ENCODE measurements at places on chromosomes 1 and 21. TPM values are rescaled to one million over a fixed set of nuclear protein-coding genes. Genes with fewer than 3 reads are reported as not detected.

NBPF10 gene
- 0.57 TPM for polyA plus RNA-seq

DNA sequence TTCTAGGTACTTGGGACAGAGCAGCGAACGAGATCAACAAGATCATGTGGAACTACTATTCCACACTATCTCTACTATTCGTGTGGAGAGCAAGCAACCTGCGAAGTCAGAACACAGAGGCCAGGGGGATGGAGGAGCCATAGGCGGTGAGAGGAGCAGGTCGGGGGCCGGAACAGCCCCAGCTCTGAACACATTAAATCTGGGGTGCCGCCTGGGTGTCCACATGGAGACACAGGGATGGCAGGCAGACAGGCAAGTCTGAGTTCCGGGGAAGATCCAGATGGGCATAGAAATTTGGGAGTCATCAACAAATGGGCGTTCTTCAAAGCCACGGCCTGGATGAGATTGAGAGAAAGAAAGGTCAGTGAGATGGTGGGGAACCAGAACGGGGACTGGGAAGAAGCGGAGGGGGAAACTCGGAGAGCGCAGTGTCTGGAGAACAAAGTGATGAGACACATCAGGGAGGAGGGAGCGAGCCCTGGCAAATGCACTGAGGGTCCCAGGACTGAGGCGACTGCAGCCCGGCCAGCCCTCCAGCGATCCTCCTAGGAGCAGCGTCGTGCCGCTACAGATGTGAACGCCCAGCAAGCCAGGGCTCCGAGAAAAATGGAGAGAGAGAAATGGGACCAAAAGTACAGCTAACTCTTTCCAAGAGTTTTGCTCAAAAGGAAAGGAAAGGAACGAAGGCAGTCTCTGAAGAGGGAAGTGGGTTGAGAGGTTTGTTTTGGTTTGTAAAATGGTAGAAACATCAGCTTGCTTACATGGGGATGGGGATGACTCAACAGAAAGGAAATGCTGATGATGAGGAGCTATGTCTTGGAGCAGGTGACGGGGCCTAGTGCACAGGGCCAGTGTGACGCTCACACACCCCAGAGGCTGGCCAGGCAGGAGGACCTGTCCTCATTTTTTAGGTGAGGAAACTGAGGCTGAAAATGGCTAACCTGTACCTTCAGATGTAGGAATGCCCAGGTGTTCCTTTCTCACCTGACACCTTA, 84.5 kb downstream of the GLIS1 start:
- DNase-seq = no peak

SAMSN1 gene
- 2.5 TPM for polyA plus RNA-seq

DNA sequence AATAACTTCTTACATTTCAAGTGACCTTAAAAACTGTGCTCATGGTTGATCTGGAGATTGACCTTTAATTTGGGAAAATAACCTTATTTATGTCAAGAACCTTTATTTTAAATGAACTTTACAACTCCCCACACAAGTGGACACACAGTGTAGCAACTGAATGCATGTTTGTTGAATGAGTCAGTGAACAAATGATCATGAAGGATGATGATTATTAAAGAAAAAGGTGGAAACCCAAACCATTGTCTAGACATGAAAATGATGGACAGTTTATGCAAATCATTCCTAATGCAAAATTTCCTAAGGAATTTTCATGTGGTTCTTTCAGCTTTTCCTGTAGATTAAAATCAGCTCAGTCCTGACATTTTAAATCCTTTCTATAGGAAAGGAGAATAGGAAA, 439.8 kb upstream of the RUNX1 start:
- no peak for DNase-seq

DNA sequence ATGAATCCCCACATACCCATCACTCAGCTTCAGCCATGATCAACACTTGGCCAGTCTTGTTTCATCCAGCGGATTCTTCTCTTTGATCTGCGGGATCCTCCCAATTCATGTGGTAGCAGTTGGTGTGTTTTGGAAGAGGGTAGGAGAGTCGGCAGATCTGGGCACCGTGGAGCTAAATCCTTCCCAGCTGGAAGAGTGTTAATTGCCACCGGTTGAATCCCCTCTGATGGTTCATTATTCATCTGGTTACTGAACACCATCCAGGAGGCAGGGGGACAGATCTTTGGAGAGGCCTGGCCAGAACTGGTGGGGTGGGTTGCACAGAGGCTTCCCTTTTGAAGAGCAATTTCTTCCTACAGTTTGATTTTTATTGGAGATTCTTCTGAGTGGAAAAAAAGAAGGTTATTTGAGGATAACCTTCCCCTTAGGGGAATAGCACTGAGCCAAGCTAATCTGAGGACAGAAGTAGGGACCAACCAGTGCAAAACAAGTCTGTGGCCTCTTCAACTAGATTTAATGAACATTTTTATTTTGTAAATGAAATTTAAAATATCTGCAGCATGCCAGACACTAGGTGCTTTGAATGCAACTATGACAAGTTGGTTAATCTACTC, 8.1 kb downstream of the NFASC start:
- DNase-seq = no peak

NFASC gene
- polyA plus RNA-seq = not detected

SDHB gene
- polyA plus RNA-seq = 86.8 TPM

ANP32E gene
- polyA plus RNA-seq = 6.8 TPM

SMIM1 gene
- polyA plus RNA-seq = 5.1 TPM

DNA sequence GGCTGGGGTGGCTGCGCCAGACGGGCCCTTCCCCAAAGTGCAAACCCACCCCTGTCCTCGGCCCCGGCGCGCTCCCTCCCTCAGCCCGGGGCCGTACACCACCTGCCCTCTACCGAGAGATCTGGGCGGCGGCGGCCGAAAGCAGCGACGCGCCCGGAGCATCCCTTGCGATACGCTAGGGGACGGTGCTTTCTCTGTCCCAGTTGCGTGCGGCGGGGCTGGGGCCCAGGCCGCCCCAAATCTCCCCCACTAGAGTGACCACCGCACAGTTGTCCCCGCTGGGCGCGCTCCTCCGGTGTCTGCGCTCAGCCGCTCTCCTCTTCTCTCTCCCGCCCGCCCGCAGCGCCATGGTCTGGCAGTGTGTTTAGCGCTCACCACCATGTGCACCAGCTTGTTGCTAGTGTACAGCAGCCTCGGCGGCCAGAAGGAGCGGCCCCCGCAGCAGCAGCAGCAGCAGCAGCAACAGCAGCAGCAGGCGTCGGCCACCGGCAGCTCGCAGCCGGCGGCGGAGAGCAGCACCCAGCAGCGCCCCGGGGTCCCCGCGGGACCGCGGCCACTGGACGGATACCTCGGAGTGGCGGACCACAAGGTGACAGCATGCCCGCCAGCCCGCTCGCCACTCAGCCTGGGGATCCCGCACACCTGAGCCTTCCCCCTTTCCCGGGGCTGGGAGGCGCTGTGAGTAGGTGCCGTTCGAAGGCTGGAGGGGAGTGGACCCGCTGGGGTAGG, 1.0 kb downstream of the ST6GALNAC5 start:
- DNase-seq = peak; percentile 37

GRCh38 chr21:42387164-42387563, 8.7 kb downstream of the TMPRSS3 start:
- no peak for DNase-seq

FTCD gene
- polyA plus RNA-seq = not detected

GRCh38 chr1:23168079-23168444, 594 bp downstream of the LUZP1 start:
- no peak for DNase-seq

DNA sequence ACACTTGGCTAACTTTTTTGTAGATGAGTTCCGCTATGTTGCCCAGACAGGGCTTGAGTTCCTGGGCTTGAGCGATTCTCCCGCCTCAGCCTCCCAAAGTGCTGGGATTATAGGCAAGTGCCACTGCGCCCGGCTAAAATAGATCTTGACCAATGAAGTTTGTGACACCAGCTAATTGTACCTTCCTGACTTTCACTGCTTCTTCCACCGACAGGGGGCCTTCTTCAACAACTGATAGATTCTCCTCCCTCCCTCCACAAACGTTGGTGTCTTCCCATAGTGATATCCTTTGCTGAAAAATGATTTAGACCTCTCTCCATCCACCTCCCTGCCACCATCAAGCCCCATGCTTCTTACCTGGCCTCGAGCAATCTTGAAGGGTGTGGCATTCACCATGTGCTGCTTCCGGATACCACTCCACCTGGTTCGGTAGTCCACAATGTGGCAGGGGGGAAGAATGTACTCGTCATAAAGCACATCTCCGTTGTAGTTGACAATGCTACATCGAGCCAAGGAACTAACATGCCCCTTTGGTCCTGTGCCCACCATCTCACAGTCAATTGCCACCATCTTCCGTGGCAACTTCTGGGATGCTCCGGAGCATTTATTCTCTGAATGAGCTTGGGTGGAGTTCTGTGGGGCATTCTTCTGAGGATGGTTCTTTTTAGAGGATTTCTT, 1.6 kb upstream of the METTL25B start:
- peak; percentile 62 for DNase-seq

INKA2 gene
- 2.6 TPM for polyA plus RNA-seq

ANKRD45 gene
- 0.19 TPM for polyA plus RNA-seq

CR1 gene
- polyA plus RNA-seq = not detected

DNA sequence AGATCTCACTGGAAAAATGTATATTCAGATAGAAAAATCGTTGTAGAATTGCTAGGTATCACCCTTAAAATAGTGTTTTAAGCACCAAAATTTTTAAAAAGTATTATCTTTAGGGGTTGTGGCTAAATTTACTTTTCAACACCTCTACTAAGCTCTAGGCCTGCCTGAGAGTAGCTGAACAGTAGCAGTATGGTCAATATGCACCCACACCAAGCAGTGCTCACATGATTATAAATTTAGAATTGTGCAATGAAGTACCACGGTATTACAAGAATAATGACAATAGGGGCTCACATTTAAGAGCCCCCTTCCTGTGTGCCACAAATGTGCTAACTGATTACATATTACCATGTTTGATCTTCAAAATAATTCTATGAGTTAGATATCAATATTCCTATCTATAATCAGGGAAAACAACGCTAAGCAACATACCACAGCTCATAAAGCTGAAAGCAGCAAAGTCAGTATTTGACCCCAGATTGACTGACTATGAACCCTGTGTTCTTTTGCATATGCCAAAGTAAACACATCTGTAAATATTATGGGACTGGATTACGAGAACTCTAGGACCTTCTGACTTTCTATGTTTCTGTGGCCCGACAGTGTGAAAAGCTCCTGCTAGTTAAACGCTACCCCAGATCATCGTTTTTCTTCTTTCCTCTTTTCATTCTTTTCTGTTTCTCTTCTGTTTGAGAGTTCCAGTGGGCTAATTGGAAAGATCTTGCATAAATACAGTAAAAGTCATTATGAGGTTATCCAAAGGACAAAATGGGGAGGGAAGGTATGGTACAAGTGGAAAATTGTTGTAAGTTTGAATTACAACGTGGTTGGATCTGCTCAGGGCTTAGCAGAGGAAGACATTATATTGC, 201.1 kb upstream of the C1orf87 start:
- peak; percentile 30 for DNase-seq

DNA sequence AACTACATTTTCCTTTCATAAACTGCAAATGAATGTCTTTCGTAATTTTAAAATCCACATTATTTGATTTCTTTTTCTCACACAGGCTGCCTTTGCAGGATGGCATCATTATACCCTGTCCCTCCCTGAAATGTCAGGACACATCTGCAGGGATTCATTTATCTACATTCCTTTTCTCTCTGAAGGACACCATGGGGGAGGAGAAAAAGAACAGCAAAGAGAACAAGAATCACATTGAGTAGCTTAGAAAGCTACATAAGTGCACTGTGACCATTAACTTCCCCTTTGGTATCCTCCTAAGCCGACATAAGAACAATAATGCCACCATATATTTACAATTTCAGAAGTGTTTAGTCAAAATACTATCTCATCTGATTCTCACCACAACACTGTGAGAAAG, 129.5 kb downstream of the PIGK start:
- no peak for DNase-seq

DNA sequence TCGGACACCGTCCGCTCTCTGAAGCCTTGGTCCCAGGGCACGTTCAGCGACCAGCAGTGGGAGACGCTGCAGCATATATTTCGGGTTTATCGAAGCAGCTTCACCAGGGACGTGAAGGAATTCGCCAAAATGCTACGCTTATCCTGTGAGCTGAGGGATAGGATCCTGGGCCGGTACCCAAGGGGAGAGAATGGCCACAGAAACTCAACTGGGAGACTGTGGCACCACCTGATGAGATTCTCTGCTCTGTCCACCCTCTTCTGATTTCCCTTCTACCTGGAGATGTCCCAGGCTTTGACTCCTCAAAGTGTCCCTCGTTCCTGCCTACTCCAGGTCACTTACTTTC, 855 bp downstream of the CD1D start:
- DNase-seq = no peak

TEX38 gene
- polyA plus RNA-seq = not detected

- no peak for DNase-seq
These were observed 788 bp upstream of the TXNIP start for GRCh38 chr1:145997016-145997717.

DNA sequence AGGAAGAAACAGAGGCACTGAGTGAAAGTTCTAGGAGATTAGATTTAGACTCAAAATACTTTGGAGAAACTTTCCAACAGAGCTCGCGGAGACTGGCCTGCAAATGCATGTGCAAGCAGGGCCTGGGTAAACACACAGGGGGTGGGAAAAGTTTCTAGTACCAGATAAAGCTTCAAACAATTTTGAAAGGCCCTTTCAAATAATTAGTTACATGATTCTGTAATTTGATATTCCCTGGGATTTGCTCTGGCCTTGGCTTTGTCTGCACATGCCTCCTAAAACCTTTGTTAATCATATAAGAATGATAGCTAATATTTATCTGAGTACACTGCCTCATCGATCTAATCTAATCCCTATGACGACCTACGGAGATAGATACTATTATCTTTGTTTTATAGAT, 31.3 kb downstream of the VTCN1 start:
- no peak for DNase-seq

HNRNPCL1 gene
- polyA plus RNA-seq = not detected

- DNase-seq = peak; percentile 28
These were observed 49.4 kb downstream of the MAN1A2 start for GRCh38 chr1:117416546-117417125.

DNA sequence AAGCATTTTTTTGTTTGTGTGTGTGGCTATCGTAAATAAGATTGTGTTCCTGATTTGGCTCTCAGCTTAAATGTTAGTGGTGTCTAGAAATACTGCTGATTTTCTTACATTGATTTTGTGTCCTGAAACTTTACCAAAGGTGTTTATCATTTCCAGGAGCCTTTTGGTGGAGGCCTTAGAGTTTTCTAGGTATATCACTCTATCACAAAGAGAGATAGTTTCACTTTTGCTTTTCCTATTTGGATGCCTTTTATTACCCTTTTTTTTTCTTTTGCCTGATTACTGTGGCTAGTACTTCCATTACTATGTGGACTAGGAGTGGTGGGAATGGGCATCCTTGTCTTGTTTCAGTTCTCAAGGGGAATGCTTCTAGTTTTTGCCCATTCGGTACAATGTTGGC, 109.6 kb downstream of the S1PR1 start:
- no peak for DNase-seq

- no peak for DNase-seq
These were observed 326.1 kb upstream of the CAMK1G start for GRCh38 chr1:209257454-209257853.

DNA sequence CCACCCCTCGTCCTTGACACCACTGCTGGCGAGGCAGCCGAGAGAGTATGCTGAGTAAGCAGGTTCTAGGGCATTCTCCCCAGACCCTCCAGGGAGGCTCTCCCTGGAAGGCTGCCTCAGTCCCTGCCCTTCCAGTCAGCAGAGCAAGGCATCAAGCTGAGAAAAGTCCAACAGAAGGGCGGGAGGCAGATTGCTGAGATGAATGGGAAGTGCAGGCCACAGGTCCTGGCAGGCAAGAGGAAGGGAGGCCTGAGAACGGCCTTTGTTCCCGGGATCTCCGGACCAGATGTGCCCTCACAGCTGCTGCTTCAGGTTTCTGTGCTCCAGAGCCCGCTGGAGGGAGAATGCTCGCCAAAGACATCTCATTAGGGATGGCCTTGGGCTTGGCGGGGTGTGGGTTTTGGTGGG, 270.0 kb upstream of the VAMP3 start:
- no peak for DNase-seq

- peak; percentile 70 for DNase-seq
These were observed 59.0 kb upstream of the IPO9 start for GRCh38 chr1:201769966-201770365.
